ENCODE measurements at places on chromosomes 5 and 9.

GRCh38 chr5:168179192-168179593 lies 112.3 kb upstream of the WWC1 start:
- DNase-seq = no peak

- no peak for DNase-seq
Measured at GRCh38 chr5:128881502-128882018, 83.7 kb upstream of the SLC27A6 start.

- no peak for DNase-seq
Measured at GRCh38 chr5:173010547-173011464, 27.2 kb downstream of the ATP6V0E1 start.

DNA sequence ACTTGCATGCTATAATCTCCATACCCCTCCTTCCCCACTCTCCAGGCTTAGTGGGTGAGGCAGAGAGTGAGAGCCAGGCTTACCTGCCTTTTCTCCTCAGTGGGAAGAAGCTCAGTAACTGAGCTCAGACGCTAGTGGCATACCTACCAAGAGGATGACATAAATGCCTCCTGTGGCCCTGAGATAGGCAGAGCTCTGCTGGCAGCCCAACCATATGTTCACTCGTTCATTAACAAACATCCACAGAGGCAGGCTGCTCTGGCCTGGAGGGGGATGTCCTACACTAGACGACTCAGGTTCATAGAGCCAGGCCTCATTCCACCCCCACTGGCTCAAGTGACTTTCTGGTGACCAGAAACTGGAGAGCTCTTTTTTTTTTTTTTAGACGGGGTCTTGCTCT lies 81.3 kb downstream of the THBS4 start:
- DNase-seq = no peak
